H9 (cell line): ENCODE measurements at places on chromosomes 4 and X. TPM values are rescaled to one million over a fixed set of nuclear protein-coding genes. Genes with fewer than 3 reads are reported as not detected.

AREG gene
- total RNA-seq = 0.24 and 0.28 TPM in 2 replicates

GRK4 gene
- 4.3 and 4.8 TPM in 2 replicates for total RNA-seq

DIPK2B gene
- not detected in 2 replicates for total RNA-seq

HPGDS gene
- not detected in 2 replicates for total RNA-seq

ITGB1BP2 gene
- total RNA-seq = 3.7 and 5.0 TPM in 2 replicates

LARP1B gene
- 42.9 and 44.0 TPM in 2 replicates for total RNA-seq

SPANXB1 gene
- not detected in 2 replicates for total RNA-seq

CCSER1 gene
- total RNA-seq = 0.37 and 0.57 TPM in 2 replicates

BEX3 gene
- 305 and 321 TPM in 2 replicates for total RNA-seq

CT45A6 gene
- total RNA-seq = not detected in 2 replicates

DNA sequence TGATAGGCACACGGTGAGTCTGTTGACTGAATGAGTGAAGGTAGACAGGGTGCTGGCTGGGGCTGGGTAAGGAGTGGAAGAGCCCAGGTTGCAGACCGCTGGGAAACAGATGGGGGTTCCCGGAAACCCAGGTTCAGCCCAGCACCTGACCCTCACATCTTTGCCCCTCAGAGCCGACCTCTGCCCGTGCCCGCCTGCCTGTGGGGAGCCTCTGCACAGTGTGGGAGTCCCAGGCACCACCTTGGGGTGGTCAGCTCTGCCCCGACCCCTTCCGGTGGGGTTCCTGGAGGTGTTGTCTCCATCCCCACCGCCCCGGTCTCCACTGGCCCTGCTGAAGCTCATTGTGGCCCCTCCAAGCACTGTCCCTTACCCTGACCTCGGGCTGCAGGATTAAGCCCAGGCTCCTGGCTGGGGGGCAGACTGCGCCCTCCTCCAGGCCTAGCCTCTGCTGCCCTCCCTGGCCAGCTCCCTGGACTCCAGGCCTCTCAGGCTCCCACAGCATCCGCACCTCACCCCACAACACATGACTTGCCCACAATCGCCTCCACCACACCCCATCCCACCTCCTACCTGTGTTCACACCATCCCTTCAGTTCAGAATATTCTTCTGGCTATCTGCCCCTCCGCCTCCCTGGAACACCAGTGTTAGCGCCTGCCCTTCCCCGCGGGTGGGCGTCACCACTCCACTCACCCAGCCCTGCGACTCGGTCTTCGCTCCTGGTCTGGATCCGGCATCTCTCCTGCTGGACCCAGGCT lies 21.4 kb downstream of the HMX1 start:
- no peaks in the 10 kb centered on the region for H3K36me3 ChIP-seq
- no peak overlapping the region for H3K27ac ChIP-seq
- DNase-seq = peak; percentile 19

DNA sequence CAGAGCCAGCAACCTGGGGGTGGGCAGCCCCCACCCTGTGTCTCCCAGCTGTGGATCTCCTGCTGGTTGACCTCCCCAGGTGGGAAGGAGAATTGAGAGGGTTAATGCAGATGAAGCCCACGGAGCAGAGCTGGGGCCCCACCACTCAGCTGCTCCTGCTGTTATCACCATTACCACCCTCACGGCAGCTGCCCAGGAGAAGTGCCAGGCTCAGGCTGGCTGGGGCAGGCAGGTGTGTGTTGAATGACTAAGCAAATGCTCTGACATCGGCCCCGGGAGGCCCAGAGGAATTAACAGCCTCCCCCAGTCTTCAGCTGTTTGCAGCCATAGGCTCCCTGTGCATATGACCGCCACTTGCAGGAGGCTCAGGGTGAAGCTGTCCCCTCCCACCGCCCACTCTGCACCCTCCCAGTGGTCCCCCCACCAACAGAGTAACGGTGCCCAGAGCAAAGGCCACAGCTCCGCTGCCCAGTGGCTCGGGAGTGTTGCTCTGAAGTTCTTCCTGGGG lies 133.8 kb downstream of the CPZ start:
- H3K4me3 ChIP-seq = no peak overlapping the region
- H3K27ac ChIP-seq = no peak overlapping the region
- peak; percentile 21 for DNase-seq
- H3K36me3 ChIP-seq = no peaks in the 10 kb centered on the region
- H3K27me3 ChIP-seq = no peaks in the 10 kb centered on the region
- H3K4me1 ChIP-seq = no peaks in the 10 kb centered on the region; the same call in 1 of the 2 replicates

DNA sequence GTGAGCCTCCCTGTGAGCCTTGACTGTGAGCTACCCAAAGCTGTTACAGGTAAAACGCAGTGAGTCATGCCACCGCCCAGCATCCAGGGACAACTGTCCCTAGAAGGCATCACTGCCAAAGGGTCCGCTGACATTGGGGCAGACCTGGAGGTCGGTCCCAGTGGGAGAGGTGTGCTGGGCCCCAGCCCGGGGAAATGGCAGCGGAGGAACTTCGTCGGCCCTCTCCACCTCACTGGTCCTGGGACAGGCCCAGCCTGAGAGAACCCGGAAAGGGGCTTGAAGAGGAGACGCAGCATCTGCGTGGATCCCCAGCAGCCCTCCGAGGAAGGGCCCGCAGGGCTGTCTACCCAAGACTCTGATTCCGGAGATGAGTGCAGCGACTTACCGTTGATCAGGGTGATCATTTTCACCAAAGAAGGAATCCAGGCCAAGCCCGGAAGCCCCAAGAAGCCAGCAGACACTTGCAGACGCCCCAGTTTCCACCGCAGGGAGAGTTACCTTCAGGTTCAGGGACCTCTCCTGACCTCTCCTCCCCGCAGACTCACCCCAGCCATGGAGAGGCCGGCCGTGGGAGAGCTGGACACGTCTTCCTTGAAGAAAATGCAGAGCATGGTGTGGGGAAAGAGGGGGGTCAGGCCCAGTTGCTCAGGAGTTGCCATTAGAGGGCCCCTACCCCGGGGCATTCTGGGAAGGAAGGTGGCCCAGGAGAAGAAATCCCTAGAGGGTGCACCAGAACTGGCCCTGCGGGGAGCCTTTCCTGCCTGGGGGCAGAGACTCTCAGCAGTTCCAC lies 51.2 kb downstream of the CXorf49B start:
- H3K27me3 ChIP-seq = no peaks in the 10 kb centered on the region
- no peak overlapping the region for H3K4me3 ChIP-seq
- no peaks in the 10 kb centered on the region for H3K4me1 ChIP-seq
- H3K27ac ChIP-seq = no peak overlapping the region
- no peak for DNase-seq

- H3K4me1 ChIP-seq = peaks cover 5% of the 10 kb centered on the region; the same call in 1 of the 2 replicates
- peak overlapping the region; percentile 79 for H3K27ac ChIP-seq
- peaks cover 31% of the 10 kb centered on the region for H3K36me3 ChIP-seq
These were observed 1.3 kb downstream of the MAGED2 start for GRCh38 chrX:54808605-54809483.

DNA sequence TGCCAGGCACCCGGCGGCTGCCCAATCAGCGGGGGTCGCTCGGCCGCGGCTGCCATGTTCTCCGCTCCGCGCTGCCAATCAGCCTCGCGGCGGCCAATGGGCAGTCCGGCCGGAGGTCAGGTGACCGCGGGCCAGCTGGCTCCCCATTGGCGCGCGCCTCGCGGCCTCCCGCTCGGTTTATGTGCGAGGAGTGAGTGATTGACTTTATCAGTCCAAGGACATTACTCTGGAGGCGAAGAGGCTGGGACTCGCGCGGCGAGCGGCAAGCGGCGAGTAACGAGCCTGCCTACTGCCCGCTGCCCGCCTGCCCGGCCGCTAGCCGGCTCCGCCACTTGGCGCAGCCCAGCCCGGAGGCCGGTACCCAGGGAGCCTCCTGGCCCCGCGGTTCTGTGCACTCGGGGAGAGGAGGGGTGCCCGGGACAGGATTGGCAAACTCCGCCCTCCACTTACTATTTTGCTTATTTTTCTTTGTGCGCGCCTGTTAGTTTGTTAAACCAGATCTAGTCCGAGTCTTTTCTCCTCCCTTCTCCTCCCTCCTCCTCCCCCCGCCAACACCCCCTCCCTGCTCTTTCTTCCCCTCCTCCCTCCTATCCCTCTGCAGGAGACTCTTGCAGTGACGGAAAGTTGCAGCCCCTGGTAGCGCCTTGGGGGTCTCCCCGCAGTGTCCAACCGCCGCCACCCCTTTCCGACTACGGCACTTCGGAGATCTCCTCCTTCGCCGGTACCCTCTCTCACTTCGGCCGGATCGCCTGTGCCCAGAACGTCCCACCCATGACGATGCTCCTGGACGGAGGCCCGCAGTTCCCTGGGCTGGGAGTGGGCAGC lies at the start of gene ZIC3:
TSS of gene ZIC3 (plus strand) at position 207 of the 825 bp plus-strand sequence. CDS start at position 772, 565 bp downstream.
- peak within 1 kb of the TSS; percentile 94 for H3K4me3 ChIP-seq
- peaks cover 46% of the 10 kb centered on the region for H3K36me3 ChIP-seq
- no peaks in the 10 kb centered on the region for H3K27me3 ChIP-seq
- no peak within 1 kb of the TSS for H3K27ac ChIP-seq

GRCh38 chr4:184019076-184019475 lies 114.0 kb downstream of the STOX2 start:
- no peak overlapping the region for H3K4me3 ChIP-seq
- H3K4me1 ChIP-seq = no peaks in the 10 kb centered on the region; the same call in 1 of the 2 replicates
- H3K27ac ChIP-seq = no peak overlapping the region
- no peaks in the 10 kb centered on the region; the same call in 2 of the 3 replicates for H3K36me3 ChIP-seq
- no peaks in the 10 kb centered on the region for H3K27me3 ChIP-seq

DNA sequence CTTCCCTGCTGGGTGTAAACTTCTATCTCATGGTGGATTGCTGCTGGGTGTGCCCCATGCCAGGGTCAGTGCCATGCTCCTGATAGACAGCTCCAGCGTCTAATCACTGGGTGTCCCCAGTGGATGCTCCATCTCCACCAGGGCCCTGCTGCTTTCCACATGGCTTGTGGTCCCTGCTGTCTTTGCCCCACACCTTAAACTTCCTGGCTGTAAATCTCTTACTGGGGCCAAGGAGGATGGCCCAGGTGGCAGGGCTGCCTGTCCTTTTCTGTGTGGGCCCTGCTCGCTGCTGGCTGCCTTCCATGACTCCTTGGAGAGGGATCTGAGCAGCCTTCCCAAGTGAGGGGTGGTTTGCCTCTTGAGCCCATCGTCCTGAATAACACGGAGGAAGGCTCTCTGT lies 51.8 kb downstream of the RGS12 start:
- peaks cover 5% of the 10 kb centered on the region; the same call in 1 of the 2 replicates for H3K4me1 ChIP-seq
- H3K27me3 ChIP-seq = no peaks in the 10 kb centered on the region
- H3K4me3 ChIP-seq = no peak overlapping the region

- no peaks in the 10 kb centered on the region for H3K36me3 ChIP-seq
- DNase-seq = no peak
- no peaks in the 10 kb centered on the region for H3K4me1 ChIP-seq
- no peaks in the 10 kb centered on the region for H3K27me3 ChIP-seq
- no peak overlapping the region for H3K27ac ChIP-seq
These were observed 508.5 kb upstream of the FAT1 start for GRCh38 chr4:187232196-187232595.

- no peaks in the 10 kb centered on the region for H3K4me1 ChIP-seq
- H3K27me3 ChIP-seq = no peaks in the 10 kb centered on the region
- H3K36me3 ChIP-seq = no peaks in the 10 kb centered on the region; the same call in 2 of the 3 replicates
- no peak overlapping the region for H3K27ac ChIP-seq
- DNase-seq = no peak
These were observed 92.5 kb upstream of the EDA2R start for GRCh38 chrX:66731398-66731797.

DNA sequence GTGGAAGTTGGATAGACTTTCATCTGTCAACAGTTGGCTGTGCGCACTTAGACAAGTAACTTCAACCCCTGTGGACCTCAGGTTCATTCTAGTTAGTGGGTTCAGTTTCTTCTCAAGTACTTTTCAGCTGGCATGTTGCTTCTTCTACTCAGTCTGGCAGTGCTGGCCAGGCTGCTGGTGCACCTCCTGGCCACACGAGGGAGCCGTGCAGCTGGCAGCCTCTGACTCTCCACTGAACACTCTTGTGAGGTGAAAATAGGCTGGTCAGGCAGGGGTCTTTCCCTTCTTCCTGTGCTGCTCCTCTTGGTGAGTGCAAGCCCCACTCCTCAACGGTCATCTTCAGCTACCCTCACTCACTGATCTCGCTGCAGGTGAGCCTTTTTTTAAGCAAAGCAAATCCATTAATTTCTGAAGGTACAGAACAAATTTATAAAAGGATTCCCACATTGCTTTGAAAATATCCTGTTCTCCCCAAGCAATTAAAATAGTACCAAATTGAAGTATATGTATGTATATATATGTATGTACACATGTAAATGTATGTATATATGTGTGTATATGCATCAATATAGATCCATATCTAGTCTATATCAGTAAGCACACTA lies 30.6 kb downstream of the LONRF3 start:
- H3K4me1 ChIP-seq = no peaks in the 10 kb centered on the region
- no peak overlapping the region for H3K27ac ChIP-seq
- DNase-seq = peak; percentile 70

GRCh38 chrX:1205681-1206611 lies 6.5 kb downstream of the CRLF2 start:
- H3K4me1 ChIP-seq = no peaks in the 10 kb centered on the region
- peak overlapping the region; percentile 70 for H3K4me3 ChIP-seq
- H3K27me3 ChIP-seq = no peaks in the 10 kb centered on the region
- H3K36me3 ChIP-seq = peaks cover 4% of the 10 kb centered on the region; the same call in 1 of the 2 replicates

GRCh38 chrX:133970076-133970475 lies 15.3 kb downstream of the GPC3 start:
- H3K4me1 ChIP-seq = peaks cover 7% of the 10 kb centered on the region; the same call in 1 of the 2 replicates
- no peaks in the 10 kb centered on the region for H3K27me3 ChIP-seq
- H3K36me3 ChIP-seq = peaks cover 4% of the 10 kb centered on the region; the same call in 1 of the 2 replicates
- no peak overlapping the region for H3K4me3 ChIP-seq

DNA sequence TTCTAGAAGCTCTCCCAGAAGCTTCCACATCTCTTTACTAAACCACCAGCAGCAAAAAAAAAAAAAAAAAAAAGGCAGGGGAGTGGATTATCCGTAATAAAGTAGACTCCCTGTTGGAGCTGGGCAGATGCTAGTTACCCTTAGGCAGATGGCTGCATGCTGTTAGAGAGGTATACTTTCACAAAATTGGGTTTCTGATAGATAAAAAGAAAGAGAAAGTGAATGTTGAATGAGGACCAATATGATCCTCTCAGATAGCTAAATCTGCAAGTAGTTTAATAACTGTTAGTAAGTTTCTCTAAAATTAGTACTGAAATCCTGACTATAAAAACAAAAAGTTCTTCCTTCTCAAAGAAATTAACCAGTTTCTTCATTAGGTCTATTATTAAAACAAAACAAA lies 195.4 kb downstream of the ANAPC10 start:
- no peaks in the 10 kb centered on the region for H3K4me1 ChIP-seq
- DNase-seq = no peak
- H3K4me3 ChIP-seq = no peak overlapping the region
- no peak overlapping the region for H3K27ac ChIP-seq
- no peaks in the 10 kb centered on the region for H3K36me3 ChIP-seq
- no peaks in the 10 kb centered on the region for H3K27me3 ChIP-seq

DNA sequence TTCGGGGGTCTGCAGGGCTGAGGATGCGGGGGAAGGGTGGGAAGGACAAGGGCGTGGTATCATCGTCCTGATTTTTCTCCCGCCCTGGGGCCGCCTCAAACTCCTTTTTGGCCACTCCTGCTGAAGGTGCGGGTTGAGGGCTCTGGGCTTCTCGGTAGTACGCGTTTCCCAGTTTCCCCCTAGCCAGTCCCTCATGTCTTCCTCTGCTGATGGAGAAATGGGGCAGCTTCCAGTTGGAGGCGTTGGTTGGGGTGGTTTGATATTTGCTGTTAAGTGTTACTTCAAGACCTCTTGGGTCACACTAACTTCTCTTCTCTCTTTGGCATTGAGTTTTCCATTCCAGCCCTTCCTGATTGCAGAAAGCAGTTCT lies 482 bp downstream of the GSTCD start:
- H3K36me3 ChIP-seq = no peaks in the 10 kb centered on the region
- no peak for DNase-seq
- H3K4me1 ChIP-seq = no peaks in the 10 kb centered on the region
- H3K27me3 ChIP-seq = no peaks in the 10 kb centered on the region
